ENCODE measurements at places on chromosomes 12 and 14.

- DNase-seq, result no peak
Measured at GRCh38 chr14:101184572-101184971, 281.1 kb upstream of the RTL1 start.

- no peak for DNase-seq
Measured at GRCh38 chr12:13210236-13211190, 14.0 kb downstream of the EMP1 start.

DNA sequence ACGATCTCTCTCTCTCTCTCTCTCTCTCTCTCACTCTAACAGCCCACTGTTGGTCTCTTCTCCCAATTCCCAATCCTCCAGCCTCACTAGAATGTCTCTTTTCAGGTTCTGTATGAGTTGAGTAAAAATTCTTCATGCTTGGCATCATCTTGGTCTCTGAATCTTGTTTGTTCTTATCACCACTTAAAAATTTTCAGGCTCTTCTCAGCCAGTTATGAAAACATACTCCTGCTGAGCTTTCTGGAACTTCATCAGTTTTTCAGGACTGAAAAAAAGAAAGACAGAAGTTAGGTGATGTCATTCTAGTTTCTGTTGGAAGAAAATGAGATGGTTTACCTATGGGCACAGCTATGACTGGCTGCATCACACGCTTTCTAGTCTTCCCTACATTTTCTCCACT, 11.5 kb upstream of the IL22 start:
- no peak for DNase-seq

DNA sequence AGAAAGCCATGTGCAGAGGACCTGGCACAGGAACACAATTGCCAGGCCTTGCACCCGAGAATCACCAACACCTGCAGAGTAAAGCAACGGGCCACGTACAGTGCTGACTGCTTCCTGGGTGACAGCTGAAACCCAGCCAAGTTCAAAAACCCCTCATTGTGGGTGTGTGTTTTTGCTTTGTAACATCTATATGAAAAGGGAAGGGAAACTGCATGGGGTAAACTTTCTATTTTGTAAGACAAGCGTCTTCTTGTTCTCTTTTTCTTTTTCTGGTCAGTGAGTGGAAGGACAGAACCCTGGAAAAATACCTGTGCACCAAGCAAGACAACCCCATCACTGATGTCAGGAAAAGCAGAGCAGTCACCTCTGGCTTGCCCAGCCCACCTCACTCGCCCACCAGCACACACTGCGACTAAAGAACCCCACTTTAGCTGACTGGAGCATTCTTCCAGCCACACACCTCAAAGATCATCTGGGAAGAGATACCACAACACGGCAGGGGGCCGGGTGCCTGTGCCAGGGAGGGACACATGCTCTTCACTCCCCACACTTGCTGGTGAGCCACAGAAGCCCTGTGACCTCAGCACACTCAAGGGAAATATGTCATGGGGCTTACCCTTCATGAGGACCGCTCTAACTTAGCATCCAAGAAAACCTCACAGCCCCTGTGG, 172.3 kb downstream of the NDUFA12 start:
- no peak for DNase-seq

DNA sequence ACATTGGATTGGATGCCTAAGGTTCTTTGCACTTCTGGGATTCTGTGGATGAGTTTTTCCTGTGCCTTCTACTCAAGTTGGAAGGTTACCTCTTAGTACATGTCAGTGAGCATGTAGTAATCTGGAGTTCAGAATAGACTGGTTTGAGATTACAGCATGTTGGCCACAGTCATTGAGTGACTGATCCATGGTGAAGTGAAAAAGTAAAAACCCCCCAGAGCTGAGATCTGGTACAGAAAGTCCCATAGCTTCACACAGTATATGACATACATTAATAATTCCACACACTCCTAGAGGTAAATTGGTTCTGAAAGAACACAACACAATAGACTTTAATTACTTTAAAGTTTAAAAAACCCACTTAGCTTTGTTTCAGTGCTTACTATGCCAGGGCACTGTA, 11.9 kb upstream of the CCND2 start:
- no peak for DNase-seq

DNA sequence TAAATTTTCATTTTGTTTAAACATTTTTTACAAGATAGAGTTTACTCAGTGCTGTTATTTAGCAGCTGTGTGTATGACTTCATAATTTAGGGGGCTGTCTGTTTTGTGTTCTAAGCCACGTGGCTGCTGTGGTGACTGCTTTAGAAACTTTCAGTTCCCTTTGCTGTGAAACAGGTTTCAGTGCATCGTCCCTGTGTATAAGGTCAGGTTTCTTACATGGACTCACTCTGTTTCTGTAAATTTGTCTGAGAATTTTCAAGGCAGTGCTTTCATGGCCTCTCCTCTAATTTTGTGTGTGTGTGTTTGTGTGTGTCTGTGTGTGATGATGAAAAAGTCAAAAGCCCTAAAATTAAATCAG, 32.4 kb downstream of the BICD1 start:
- DNase-seq, result no peak

DNA sequence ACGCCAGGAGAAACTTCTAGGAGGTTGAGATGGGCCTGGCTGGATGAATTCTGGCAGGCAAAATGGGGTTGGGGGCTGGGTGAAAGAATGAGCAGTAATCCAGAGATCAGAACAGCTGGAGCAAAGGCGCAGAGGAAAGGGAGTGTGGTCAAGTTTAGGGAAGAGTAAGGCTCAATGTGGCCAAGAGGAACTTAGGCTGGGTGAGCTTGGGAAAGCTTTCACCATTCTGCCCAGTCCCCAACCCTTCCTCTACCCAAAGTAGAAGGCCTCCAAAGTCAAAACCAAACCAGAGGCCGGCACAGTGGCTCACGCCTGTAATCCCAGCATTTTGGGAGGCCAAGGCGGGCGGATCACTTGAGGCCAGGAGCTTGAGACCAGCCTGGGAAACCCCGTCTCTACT, 10.2 kb upstream of the RABGGTA start:
- DNase-seq, result no peak

GRCh38 chr12:79174626-79175025, 310.1 kb downstream of the SYT1 start:
- no peak for DNase-seq
